Activated naive CD4-positive, alpha-beta T cell (primary cell): ENCODE measurements at places on chromosomes 1 and 21.

GRCh38 chr1:23407016-23407630 is 17.4 kb downstream of the TCEA3 start:
- no peak for DNase-seq

DNA sequence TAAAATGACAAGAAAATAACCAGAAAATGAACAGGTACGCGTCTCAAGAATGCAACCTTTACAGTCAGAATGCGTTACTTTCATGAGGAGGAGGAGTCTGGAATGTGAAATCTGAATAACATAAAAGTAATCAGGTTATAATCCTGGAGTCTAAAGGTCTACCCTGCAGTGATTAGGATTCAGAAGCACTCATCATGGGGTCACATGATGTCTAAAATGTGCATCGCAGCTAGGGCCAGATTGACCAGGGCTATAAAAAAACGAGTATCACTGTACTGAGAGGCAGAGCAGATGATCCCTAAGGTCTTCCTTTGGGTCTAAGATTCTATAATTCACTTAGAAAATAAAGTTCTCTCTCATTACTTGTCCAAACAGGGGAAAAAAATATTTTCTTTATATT is 7.4 kb downstream of the EIF2D start:
- DNase-seq, result no peak

DNA sequence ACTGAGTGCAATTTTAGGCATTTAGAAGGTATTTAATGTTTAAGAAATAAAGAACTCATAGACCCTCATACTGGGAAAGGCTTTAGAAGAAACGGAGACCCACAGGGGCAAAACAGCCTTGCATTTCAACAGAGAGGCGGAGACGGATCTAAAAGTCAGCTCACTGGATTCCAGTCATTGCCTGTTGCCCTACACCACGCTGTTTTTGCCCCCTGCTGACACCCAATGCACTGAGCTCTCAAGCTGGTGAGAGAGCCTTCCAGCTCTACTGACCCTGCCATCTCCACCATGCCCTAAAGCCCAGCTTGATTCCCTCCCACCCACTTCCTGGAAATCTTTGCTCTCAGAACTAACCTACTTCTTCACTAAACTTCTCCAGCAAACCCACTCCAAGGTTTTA is 7.2 kb upstream of the TRAF3IP3 start:
- DNase-seq, result no peak

- DNase-seq, result no peak
Observed at GRCh38 chr1:161954466-161954865, 69.2 kb downstream of the OLFML2B start.

- DNase-seq, result no peak
Observed at GRCh38 chr21:26540651-26541050, 32.4 kb downstream of the CYYR1 start.

DNA sequence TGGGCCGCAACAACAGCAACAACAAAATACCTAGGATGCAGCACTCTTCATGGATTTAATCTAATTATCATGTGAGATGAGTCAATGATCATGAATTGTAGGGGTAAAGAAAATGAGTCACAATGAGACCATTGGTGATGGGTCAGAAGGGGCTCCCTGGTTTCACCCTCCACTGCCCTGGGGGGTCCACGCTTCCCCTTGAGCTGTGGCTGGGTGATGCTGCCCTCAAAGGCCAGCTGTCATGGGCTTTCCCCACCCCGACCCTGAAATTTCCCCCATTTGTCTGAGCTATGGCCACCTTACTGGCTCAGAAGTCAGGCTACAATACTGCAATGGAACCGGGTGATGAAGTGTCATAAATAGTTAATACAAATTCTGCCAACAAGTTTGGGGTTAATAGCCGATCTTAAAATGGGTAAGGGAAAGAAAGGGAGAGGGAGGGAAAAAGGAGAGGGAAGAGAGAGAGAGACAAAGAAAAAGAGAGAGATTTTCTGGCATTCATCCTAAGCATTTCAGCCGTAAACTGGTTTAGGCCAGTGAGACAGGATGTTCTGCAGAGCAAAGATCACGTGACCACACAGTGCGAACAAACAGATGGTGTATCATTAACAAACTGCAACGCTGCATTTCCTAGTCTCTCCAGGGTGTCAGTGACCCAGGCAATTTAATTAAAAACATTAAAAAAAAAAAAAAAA is 143.4 kb upstream of the ERRFI1 start:
- no peak for DNase-seq
